ENCODE measurements at places on chromosomes 6 and 20.

- no peak for DNase-seq
Measured at GRCh38 chr20:38121741-38122140, 43.3 kb downstream of the TGM2 start.

DNA sequence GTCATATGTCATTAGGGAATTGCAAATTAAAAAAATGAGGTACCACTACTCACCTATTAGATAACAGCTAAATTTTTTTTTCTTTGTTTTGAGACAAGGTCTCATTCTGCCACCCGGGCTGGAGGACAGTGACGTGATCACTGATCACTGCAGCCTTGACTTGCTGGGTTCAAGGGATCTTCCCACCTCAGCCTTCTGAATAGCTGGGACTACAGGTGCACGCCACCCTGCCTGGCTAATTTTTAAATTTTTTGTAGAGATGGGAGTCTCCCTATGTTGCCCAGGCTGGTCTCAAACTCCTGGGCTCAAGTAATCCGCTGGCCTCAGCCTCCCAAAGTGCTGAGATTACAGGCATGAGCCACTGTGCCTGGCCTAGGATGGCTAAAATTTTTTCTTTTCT, 57.1 kb upstream of the NCOA3 start:
- DNase-seq, result no peak

DNA sequence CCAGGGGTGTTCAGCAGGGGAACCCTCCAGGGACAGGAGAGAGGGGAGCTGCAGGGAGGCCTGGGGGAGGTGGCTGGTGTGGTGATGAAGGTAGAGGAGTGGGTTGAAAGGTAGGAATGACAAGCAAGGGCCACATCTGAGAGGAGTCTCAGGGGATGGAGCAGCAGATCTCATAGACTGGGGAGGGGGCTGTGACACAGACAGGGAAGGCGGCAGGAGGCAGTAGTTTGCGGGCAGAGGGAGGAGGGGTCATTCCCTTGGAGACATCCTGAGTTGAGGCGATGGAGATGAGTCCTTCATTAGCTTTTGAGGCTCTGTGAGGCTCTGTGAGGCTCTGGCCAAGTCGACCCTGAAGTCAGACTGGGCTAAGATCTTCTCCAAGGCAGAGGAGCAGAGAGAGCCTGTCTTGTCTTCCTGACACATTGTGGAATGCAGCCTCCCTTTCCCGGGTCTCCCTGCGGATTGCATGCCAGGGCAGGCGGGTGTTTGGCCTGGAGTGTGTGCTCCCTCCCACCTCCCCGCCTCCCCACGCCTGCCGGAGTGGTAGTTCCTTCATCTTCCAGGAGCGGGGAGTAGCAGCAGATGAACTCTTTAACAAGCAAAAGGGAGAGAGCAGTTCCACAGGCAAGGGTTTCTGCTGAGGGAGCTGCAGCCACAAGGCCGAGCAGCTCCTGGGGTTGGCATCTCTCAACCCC, 34.3 kb upstream of the MLN start:
- DNase-seq, result no peak

DNA sequence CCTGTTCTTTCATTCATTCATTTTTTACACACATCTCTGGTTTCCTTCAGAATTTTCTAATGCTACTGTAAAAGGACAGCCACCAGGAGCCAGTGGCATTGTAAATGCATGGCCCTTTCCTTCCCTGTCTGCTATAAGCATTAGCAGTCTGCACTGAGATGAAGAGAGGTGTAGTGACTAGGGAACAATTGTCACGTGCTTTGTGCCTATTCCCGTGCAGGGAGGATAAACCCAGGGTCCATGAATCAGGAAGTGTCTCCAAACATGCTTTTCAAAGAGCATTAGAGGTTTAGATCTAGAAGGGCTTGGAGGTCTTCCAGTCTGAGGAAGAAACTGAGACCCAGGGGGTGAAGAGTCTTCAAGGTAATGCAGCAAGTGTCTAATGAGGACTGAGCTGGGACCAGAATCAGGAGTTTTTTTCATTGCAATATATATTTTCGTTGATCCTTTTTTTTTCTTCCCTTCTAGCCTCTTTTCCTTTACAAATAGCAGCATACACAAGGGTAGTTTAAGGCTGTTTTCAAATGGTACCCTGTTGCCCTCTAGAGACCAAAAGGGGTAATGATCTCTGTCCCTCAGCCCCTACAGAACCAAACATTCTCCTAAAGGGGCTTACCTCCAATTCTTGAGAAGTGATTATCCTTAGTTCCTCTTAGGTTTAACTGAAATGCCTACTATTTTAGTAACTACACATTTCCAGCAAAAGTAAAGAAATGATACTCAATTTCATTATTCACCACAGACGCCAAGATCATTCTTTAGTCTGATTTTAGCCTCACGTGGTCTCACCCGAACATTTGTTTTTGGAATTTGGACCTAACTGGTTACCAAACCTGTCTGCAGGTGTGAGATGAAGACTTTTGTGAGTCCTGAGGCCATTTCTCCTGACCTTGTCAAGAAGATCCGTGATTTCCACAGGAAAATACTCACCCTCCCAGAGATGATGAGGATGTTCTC, 6.6 kb downstream of the TRIM15 start:
- peak; percentile 15 for DNase-seq

GRCh38 chr6:10314163-10314955, 100.5 kb downstream of the TFAP2A start:
- DNase-seq, result no peak

DNA sequence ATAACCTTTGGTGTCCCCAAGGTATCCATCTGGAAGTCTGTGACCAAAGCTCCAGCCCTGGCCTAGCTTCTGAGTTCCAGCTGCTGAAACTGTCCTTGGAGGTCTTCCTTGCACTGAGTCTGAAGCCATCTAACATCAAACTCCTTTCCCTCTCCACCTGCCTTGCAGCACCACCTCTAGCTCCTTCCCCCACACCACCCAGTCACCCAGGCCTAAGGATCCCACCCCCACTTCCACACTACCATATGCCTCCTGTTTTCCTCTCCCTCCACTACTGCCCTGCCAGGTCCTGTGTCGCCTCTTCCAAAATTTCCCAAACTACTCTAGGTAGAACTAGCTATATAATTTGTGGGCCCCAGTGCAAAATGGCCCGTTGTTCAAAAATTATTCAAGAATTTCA, 10.8 kb upstream of the MATN4 start:
- no peak for DNase-seq

- DNase-seq, result no peak
Measured at GRCh38 chr6:19303383-19303782, 533.8 kb upstream of the ID4 start.

DNA sequence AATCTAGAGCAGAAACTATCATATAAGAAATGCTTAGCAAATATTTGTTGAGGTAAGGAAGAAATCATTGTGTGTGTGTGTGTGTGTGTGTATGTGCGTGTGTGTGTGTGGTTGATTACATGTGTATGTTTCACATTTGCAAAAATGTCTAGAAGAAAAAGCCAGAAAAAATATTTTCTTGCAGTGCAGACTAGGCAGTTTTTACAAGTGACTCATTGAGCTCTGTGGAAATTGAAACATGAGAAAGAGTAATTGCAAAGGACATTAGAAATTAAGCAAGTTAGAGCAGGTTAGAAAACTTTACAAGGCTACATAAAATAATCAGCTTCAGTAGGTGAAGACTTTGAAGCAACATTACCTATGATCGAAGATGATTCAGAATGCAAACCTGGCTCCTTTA, 669.0 kb upstream of the EYS start:
- no peak for DNase-seq

GRCh38 chr6:139534472-139535115, 160.1 kb upstream of the CITED2 start:
- DNase-seq, result no peak

DNA sequence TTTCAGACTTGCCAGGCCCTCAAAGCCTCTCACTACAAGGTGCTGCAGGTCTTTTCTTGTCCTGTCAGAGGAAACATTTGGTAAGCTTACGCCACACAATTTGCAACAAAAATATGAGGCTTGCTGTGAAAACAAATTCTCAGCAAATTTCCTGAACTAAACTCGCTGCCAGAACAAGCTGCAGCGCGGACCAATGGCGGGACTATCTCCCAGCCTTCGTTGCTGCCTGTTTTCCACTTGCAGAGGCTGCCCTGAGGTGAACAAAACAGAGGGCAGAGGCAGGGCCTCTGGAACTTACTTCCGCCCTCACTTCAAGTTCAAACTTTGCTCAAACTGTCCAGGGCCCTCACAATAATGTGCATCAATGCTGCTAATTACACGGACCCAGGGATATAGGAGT, 12.4 kb downstream of the UQCC2 start:
- no peak for DNase-seq

DNA sequence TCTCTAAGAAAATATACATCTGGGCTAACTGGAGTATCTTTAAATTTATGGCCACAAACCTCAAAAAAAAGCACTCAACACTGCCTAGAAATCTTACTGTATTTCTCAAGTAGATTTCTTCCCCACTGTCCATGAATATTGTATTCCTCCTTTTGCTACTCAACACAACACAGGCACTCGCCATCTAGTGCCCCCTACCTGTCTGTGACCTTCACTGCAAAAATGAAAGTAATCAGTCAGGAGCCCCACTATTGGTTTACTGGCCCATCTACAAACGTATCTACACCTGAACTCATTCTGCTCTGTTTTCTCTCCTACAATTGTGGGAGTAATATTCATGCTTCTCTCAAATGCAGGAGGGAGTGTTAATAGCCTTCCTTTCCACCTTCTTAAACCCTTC, 58.3 kb downstream of the LY86 start:
- no peak for DNase-seq

DNA sequence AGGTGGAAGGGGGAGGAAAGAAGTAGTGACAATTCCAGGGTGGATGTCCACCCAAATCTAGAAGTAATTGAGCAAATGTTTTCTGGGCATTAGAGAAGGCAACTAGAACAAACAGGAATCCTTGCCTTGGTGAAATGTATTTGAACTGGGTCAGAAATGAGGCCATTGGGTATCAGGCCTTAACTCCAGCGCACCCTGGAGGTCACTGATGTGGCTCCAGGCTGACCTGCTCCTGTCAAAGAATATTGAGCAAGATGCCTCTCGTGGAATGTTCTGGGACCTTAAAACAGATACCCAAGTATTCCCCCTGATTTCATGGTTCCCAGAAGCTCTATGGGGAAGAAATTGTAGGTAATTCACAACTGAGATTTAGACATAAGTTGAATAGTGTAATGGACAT, 6.9 kb downstream of the HLA-DPB1 start:
- DNase-seq, result no peak

- no peak for DNase-seq
Measured at GRCh38 chr20:32571566-32571965, 13.6 kb downstream of the NOL4L start.

Measured in NCI-H2171 (cell line).